ENCODE measurements at places on chromosomes 6 and 20.

DNA sequence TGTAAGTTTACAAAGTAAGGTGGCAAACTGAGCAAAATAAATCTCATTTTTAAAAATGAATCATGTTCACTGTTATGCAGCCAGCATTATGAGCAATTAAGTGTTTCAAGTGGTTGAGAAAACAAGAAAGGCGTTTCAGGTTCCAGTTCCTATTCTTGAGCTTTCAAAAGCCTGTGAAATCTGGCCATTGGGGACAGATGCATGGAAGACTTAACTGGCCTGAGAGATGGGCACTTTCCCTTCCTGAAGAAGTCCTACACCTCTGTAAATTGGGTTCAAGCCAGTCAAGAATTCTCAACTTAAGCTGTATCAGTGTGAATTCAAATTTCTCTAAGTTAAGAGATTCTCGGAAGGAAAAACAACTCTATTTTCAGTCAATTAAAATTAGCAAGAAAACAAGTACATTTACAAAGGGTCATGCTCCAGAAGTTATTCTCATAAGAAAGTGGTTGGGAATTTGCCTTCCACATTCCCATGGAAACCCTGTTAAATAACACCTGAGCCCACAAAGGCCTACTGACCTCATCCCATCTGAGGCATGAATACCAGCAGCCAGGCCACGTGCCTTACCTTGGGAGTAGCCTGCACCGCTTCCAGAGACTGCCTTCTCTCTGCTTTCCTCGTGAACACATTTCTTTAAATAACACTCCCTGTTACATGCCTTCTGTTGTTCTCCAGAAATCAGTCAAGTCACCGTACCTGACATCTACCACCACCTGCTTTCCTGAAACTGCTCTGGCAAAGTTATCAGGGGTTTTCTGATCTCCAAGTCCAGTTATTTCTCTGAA lies 19.4 kb downstream of the MAP3K5 start:
- DNase-seq, result no peak

DNA sequence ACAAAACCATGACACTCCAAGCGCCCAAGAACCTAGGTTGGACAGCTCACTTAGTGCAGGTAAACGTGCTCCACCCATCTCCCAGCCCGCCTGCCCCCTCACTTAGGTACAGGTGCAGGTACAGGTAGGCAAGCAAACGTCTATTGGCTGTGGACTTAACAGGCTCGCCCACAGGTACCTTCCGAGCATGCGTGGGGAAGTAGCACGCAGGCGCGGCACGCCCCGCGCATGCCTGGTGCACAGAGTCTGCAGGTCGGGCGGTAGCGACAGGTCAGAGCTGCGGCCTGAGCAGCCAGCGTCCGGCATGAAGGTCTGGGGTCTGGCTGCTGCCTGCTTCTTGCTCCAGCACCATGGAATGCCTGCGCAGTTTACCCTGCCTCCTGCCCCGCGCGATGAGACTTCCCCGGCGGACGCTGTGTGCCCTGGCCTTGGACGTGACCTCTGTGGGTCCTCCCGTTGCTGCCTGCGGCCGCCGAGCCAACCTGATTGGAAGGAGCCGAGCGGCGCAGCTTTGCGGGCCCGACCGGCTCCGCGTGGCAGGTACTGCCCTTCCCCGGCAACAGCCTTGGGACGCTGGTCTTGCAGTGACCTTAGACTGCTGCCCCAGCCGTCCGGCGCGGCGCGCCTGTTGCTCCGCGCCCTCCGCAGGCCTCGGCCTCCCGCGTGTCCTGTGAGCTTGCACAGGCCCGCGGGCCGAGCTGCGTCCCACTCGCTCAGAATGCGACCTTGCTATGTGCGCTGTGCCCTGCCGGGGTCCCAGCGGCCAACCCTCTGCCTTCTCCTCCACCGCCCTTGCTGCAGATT lies at the start of gene MRS2:
Gene MRS2, plus strand, starts transcription at position 240 of the 804 bp plus-strand sequence. Its CDS starts 111 bp downstream, at position 351.
- peak; percentile 41 for DNase-seq

DNA sequence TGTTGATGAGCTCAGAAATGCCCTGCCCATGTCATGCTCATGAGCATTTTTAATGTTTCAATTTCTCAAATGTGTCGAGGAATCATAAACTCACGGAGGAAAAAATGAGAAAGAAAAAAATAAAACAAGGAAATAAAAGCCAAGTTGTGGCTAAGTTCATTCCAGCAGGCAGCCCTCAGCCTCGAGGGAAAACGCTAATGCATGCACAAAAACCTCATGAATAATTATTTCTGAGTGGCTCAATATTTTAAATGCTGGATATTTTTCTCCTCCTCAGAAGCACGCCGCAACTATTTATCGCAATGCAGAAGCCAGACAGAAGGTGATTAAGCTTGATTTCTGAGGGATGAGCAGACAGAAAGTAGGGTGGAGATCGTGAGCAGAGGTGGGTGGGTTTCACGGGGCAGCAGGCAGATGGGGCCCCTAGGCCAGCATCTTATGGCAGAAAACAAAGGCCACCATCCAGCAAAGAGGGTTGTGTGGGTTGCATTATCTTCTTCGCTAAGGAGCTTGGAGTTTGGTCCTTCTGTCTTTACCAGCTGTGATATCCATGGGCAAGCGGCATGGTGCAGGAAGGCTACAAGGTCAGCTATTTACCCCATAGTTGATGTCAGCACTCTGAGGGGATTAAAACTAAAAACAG lies 151.5 kb upstream of the LRFN2 start:
- DNase-seq, result no peak

DNA sequence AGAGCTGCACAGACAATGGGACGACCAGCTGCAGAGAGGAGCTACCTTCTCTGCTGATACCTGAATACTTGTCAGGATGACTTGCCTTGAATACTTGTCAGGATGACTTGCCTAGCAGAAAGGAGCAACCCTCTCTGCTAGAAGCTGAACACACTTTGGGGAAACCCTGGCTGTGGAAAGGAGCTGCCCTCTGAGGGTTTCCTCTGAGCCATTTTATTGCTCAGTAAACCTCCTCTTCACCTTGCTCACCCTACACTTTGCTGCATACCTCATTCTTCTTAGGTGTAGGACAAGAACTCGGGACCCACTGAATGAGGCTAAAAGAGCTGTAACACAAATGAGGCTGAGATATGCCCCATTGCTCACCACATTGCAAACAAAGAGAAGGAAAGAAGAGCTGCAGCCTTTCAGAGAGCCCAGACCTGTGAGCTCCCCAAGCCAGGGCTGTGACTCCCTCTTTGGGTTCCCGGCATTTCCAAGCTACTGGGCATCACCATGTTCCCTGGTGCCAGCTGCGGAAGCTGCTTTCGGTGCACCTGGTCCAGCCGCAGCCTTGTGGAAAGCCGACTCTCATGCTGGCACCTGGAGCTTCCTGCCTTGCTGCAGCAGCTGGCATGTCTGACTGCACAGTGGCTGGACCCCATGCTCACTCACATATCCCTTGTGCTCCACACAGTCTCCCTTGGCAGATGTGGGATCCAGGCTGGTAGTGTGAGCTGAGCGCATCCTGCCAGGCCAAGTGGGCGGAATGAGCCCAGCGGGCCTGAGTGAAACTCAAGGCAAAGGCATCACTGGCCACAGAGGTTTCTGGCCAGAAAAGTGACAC lies 106.7 kb upstream of the AHI1 start:
- no peak for DNase-seq

DNA sequence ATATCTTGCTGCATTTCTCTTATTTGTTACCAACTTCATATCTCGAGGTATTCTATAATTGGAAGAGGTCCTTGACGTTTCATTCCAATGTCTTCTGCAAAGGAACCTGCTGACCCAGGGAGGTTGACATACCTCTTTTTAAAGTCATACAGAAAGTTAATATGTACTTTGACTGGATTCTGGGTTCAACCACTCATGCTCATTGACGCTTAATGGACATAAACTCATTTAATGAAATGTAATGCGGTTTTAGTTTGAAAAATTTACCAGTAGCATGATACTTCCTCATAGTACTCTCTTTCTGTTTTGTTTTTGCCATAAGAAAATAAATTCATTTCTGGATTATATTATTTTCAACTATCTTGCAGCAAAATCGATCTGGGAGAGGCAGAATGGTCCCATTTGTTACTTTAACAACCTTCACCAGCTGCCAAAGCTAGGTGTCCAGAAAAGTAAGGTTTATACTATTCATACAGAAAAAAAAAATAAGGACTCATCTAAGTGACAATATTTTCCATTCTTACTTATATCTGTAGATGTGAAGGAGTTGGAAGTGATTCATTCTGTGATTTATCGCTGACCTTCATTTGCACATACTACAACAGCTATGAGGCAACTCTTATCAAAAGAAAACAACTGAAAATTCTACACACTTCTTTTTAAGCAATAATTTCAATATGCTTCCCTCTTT lies 101.6 kb downstream of the ATXN1 start:
- no peak for DNase-seq

DNA sequence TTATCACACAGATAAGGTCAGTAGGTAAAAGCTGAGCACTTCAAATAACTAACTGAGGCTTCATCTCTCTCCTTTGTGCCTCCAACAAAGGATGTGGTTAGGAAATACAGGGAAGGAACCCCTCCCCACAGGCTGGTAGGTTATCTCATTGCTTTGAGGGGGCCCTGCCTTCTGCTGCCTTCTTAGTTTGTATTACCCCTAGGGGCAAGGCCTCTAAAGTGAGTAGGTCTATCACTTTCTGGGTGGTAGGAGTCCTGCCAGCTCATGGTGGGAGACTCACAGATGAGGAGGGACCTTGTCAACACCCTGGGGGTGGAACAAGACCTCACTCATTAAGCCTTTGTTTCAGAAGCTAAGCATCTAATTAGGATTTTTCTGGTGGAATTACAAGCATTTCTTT lies 34.6 kb downstream of the EDN1 start:
- DNase-seq, result no peak

GRCh38 chr6:5173810-5174209 lies 86.9 kb downstream of the LYRM4 start:
- DNase-seq, result no peak

DNA sequence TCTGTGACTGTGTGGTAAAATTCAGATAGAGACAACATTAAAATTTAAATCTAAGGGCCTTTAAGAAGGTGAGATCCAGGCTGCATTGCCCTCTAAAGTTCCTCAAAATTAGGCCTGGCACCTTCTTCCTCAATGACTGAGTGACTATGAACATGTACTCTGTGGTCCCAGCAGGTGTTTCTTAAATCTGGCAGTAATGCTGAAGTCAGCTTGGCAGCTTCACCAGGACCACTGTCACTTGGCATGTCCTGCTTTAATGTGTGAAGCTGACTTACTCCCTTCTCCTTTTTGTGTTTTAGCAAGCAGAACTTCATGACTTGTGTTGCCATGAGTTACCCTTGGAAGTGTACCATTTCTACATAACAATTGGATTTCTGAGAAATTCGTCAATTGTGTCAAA lies 141.7 kb downstream of the NKAIN2 start:
- DNase-seq, result no peak

DNA sequence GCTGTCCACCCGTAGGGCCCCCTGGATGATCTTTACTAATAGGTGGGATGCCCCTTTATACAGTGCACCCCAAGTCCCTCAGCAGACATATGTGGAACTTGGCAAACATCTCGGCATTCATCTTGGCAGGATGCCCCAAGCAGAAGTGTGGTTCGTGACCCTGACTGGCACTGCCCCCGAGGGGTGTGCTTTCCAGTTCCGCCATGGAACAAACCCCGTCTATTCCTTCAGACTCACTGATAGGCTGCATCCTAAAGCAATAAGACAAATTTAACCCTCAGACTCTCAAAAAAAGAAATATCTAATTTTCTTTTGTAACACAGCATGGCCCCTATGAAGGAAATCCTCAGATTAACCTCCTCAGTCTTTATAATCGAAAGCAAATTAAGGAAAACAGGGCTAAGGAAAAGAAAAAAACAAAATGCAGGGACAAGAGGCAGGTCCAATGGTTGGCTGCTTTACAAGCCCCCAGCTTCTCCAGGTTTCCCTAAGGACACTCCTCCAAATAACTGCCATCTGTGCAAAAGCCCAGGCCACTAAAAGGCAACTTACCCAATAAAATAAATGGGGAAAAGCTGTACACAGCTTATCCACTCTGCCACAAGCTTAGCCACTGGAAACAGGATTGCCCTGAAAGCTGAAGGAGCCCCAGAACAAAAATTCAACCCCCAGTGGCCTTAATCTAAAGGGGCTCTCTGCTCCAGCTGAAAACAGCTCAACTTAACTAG lies 30.5 kb upstream of the RIPK1 start:
- DNase-seq, result no peak

GRCh38 chr6:170270984-170271593 lies 19.8 kb downstream of the DLL1 start:
- DNase-seq, result no peak

- DNase-seq, result no peak
Observed at GRCh38 chr20:59808729-59809381, 124.6 kb downstream of the SYCP2 start.

- DNase-seq, result no peak
Observed at GRCh38 chr6:43120944-43121913, 45.1 kb downstream of the PTK7 start.

DNA sequence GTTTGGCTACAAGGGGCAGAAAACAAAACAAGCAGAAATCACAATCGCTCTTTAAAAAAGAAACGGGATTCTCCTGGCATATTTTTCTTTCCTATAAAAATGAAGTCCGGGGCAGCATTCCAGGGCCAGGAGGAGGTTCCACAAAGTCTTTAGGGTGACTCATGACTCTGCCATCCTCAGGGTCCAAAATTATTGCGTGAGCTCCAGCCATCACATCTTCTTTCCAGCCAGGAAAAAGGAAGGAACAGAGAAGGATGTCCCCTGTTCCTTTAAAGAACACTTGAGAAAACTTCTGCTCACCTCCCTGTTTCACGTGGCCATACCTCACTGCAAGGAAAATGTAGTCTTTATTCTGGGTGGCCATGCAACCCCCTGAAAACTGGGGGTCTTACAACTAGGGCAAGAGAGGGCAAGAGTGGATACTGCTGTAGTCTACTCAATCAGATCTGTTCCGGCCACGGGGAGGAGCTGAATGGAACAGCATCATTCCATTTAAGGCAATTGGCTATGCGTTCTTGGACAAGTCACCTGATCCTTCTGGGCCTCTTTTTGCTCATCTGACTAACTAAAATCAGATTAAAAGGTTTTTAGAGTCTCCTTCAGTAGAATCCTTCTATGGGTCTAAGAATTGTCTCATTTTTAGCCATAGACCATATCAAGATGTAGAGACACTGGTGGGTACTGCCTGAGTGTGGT lies 49.4 kb downstream of the CTCFL start:
- DNase-seq, result no peak

DNA sequence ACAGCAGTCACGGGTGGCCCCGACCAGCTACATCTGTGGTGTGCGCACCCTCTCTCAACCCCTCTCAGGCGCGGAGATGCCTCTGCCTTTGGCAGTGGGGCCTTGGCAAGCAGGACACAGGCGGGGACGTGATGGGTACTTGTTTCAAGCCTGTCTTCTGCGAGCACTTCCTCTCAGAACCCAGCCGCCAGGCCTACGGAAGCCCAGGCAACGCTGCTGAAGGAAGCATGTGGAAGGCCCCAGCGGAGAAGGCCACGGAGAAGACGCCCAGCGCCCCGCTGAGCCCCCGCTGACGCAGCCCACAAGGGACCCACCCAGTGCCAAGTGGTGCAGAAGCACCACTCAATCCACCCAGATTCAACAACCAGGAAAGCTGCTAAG lies 13.0 kb downstream of the SERPINB6 start:
- no peak for DNase-seq

GRCh38 chr6:37321101-37321500 lies 32.7 kb upstream of the RNF8 start:
- no peak for DNase-seq

Measured in GF-D8 (cell line).